ENCODE measurements at places on chromosomes 12 and 14.

GRCh38 chr14:74459289-74459946 is 33.4 kb upstream of the SYNDIG1L start:
- DNase-seq: peak; percentile 90

- DNase-seq: no peak
These were observed 202.7 kb downstream of the PRKD1 start for GRCh38 chr14:29724991-29725390.

DNA sequence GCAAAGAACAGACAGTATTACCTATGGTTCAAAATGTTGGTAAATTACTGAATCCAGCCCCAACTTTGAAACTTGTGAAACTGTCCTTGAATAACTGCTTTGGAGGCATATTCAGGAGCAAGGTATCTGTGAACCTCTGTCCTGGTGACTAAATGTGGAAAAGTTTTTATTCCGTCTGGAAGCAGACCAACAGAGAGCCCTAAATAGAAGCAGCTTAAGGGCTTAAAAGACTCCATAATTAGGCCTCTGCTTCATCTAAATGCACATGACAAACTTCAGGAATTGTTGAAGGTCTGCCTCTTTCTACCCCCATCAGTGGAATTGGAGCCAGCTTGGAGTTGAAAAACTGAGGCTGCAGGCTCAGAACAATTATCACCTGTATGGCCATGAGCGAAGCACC is 276.5 kb downstream of the KCNH5 start:
- DNase-seq: no peak

- no peak for DNase-seq
These were observed 23.2 kb upstream of the LYZ start for GRCh38 chr12:69324797-69325466.

GRCh38 chr12:133106253-133106652 is 23.8 kb downstream of the ZNF891 start:
- DNase-seq: no peak

- no peak for DNase-seq
These were observed 47.9 kb upstream of the DBX2 start for GRCh38 chr12:45098766-45099165.

GRCh38 chr14:63470962-63471793 is 72.0 kb downstream of the PPP2R5E start:
- DNase-seq: peak; percentile 48

- peak; percentile 38 for DNase-seq
These were observed 51.4 kb downstream of the ERH start for GRCh38 chr14:69346710-69347109.

DNA sequence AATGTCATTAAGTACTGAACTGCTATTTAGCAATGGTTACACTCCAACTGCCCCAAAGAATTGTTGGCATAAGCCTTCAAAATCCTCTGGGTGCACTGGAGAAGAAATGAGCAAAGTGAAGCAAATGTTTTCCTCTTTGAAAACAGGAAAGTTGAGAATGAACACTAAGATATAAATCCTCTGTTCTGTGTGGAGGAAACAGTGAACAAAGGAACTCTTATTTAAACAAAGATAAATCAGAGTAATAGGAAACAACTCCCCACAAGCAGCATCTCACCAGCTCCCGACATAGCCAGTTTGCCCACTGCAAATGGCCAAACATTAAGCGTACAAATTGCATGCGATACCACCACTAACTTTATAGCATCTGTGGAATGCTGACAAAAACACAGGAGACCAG is 54.0 kb downstream of the BCAT1 start:
- no peak for DNase-seq

DNA sequence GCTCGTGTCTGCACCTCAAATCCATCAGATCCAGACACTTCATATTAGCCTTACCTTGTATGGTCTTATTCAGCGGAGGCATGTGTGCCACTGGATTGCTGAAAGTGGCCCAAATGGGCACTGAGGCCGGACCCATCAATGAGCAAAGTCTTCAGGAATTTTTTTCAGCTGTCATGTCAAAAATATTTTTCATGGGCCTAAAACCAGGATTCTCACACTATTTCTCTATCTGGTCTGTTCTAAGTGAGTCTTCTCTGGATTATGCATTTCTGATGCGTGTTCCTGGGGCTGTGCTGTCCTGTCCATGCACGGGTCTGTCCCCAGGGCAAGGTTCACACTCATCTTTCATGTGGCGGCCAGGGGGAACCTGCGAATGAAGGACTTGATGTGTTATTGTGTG is 94.6 kb downstream of the KCNA5 start:
- DNase-seq: peak; percentile 47

DNA sequence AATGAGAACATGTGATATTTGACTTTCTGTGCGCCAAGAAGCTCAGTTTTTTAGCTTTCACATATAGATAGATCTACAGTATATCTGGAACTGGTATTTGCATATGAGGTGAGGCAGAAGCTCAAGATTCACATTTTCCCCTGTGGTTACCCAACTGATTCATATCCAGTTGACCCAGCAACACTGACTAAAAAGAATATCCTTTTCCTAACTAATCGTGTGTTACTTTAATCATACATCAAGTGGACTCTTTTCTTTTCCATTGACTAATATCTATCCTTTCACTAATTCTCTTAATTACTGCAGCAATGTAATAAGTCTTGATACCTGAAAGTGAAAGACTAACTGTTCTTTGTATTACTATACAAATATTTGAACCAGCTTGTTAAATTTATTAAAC is 236.1 kb downstream of the AEBP2 start:
- no peak for DNase-seq

- no peak for DNase-seq
These were observed 21.1 kb upstream of the ULK1 start for GRCh38 chr12:131873293-131873692.

DNA sequence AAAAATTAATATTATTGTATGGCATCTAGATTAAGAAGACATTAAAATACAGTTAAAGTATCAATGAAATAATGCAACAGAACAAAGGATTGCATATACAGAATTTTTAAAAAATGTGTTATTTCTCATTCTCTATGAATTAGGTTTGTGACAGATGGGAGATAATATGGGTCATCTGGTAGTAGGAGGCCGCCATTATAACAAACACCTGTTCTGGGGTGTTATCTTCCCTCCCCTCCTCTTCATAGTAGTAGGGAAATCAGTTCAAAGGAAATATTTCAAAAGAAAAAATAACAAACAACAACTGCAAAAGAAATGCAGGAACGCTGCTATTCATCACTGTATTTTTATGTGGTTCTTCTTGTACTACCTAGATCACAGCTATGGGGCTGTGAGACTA is 187.0 kb upstream of the ATP2B1 start:
- DNase-seq: no peak

DNA sequence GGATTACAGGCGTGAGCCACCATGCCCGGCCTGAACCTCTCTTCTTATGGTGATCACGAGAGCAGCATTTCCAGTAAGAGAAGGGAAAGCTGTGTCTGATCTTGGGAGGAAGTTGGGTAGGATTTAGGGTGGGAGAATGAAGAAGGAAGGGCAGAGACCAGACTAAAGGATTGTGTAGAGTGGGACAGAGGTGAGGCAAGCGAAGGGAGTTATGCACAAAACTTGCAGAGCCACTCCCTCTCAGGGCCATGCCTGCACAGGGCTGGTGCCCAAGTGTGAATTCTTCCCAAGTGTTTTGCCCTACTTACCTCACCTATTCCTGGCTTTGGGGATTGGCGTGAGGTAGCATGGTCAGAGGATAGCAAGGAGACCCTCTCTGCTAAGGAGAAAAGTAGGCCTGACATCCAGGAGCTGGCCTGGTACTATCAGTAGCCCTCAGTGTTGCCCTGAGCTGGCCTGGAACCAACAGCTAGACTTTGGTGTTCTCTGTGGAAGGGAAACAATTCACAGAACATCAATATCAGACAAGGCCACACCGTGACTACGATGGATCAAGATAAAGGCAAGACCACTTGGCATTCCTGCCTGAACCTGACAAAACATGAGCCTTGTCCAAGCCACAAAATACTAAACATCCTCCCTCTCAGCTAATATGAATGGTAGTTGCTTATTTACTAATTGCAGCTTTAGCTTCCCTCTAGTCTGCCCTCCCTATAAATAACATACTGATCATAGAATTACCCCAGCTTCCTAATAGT is 201.0 kb upstream of the AMIGO2 start:
- DNase-seq: no peak

DNA sequence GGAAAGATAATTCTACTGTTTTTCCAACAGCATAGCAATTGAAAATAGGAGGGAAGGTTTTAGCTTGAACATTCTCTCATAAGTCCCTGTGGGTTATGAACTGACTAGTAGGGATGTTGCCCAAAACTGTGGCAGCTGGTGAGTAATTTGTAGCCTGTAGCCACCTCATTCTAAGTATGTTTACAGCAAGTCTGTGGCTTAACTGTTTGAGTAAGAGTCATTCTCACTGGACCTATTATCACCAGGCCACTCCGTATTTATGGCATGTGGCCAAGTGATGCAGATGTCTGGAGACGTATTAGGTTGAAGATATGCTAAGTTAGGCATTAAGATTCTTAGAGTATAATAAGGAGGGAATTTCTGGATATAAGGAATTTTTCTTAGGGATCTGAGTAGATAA is 458.3 kb downstream of the ETNK1 start:
- DNase-seq: no peak

DNA sequence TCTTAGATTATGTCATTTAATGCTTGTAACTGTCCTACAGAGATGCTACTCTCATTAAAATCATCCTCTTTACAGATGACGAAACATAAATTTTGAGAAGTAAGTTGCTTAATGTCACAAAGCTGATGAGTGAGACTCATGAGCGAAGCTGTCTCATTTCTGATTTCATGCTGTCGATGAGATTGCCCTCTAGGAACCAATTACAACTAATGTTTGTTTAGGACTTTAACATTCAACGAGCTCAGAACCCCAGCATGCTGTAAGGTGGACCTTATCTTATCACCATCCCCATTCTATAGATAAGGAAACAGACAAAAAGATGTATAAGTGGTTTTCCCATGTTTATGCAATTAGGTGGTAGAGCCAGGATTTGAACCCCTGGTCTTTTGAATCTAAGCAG is 23.1 kb downstream of the BHLHE41 start:
- no peak for DNase-seq

DNA sequence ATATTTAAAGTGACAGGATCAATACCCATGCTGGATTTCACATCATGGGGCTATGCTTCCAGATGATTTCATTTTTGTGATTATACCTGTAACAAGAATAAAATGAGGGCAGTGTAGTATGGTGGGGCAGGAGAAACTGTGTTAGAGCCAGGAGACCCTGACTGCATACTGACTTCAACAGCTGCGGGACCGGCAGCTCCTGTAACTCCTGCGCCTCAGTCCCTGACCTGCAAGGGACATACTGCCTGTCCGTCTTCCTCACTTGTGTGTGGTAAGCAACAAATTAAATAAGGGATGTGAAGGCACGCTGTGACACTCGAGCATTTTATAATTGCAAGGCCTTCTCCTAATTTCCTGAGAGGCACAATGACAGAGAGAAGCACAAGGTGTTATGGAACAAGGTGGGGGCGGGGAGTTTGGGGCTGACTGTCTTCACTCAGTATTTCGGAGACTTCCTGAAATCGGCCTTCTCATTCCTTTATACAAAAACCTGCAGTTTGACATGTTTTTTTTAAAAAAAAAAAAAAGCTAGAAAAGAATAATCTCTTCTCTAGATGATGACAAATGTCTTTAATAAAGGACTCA is 164.2 kb downstream of the TTC7B start:
- no peak for DNase-seq

- no peak for DNase-seq
These were observed 52.3 kb upstream of the BCL2L14 start for GRCh38 chr12:12018454-12018853.

DNA sequence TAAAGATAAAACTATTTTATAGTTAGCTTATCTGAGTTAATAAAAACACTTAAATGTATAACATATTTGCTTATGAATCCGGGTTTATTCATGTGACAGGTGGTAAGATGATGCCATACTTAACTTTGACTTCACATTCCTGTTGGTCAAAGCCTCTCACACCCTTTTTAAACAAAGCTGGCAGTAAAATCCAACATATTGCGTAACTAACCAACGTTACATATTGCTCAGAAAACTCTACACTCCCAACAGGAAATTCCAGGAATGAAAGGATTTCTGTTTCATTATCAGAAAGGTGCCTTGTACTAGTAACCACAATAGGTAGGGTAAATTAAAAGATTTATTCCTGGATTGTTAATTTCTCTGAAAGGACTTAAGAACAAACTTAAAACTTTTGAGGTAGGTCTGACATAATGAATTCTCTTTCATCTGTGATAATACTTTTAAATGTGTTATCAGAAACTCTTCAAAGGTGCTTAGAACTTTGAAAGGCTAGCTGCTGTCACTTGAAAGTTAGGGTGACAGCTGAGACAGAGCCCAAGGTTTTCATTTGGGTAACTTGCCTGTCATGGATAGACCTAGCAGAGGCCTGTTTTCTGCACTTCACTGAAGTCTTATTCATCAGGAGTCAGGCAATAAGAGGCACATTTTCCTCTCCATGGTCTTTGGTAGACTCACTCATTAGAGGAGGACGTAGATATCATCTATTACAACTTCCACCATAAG is 23.8 kb upstream of the CATSPERB start:
- DNase-seq: no peak

- DNase-seq: no peak
These were observed 373.6 kb downstream of the DIO2 start for GRCh38 chr14:79837699-79838098.

DNA sequence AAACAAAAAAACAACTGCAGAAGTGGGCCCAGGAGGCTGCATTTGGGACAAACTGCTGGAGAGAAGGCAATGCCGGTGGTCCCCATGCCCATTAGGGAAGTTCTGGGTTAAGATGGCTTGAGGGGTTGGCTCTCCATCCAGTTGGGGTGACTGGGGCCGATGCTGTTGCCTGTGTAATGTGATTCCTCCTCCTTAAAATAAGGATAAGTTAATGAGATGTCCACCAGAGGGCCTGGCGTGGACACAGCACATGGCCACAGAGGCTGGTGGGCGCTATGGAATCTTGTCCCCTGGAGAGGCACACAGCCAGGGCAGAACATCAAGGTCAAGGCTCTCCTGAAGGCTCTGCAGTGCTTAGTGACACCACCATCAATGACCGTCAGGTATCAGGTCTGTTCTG is 1.0 kb upstream of the TESC start:
- DNase-seq: peak; percentile 53

- DNase-seq: no peak
These were observed 75.9 kb downstream of the CCDC60 start for GRCh38 chr12:119410396-119410795.

GRCh38 chr12:45928309-45928708 is 62.1 kb downstream of the SCAF11 start:
- DNase-seq: no peak

DNA sequence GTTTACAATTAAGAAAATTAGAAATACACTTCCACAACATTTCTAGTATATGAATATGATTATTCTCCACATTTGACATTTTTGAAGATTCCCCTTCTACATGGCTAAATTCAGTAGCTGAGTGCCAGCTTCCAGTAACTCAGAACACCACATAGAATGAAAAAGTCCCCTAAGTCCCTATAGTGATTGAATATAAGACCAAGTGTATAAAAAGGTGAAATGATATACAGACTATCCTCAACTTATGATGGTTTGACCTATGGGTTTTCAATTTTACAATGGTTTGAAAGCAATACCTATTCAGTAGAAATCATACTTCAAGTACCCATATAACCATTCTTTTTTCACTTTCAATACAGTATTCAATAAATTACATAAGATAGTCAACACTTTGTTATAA is 15.8 kb downstream of the ATL1 start:
- DNase-seq: no peak

- DNase-seq: peak; percentile 60
These were observed at the start of gene PIANP for GRCh38 chr12:6700646-6701051. Gene PIANP (minus strand): TSS chr12:6700815. CDS start chr12:6698061, 2,754 bp downstream.

GRCh38 chr12:52832985-52833905 is 866 bp downstream of the KRT79 start:
- DNase-seq: no peak

- DNase-seq: no peak
These were observed 8.4 kb upstream of the EID3 start for GRCh38 chr12:104294927-104295668.
